ENCODE measurements at places on chromosomes 4 and X.

GRCh38 chr4:130563185-130563888 is 1467.4 kb downstream of the C4orf33 start:
- DNase-seq: no peak

- no peak for DNase-seq
Observed at GRCh38 chrX:21747558-21747957, 10.4 kb downstream of the SMPX start.

DNA sequence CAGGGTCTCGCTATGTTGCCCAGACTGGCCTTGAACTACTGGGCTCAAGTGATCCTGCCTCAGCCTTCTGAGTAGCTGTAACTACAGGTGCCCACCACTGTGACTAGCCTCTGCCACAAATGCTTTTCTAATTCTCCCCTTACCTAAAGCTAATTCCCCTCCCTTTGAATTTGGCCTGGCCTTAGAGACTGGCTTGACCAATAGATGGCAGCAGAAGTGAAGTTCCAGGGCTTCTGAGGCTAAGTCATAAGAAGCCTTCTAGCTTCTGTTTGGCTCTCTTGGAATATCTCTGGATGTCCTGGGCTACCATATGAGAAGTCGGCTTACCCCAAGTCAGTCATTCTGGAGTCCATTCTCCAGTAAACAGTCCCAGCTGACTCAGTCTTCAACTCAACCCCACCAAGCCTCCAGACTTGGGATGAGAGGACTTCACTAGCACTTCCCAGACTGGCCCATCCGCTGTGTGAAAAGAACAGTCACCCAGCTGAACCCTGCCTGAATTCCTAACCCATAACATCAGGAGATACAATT is 61.0 kb downstream of the HPRT1 start:
- DNase-seq: no peak

DNA sequence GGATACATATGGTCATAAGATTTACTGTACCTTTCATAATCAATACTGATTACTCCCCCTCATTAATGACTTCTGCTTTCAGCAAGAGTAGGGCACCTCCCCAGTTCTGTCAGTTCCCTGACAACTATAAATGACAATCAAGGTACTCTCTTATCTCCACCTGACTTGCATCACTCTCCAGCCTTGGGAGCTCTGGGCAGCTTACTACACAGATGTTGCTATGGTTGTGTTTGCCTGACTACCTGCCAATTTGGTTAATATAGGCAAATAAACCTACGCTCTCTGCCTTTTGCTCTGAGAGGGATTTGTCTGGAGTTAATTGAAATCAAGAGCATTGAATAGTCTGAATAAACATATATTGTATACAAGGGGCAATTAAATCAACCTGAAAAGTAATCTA is 22.8 kb upstream of the MAP7D3 start:
- DNase-seq: no peak

- peak; percentile 97 for DNase-seq
Observed at GRCh38 chr4:121869841-121870822, at the start of gene BBS7. BBS7 (minus strand) TSS chr4:121870474; CDS start chr4:121870313, 161 bp downstream.

DNA sequence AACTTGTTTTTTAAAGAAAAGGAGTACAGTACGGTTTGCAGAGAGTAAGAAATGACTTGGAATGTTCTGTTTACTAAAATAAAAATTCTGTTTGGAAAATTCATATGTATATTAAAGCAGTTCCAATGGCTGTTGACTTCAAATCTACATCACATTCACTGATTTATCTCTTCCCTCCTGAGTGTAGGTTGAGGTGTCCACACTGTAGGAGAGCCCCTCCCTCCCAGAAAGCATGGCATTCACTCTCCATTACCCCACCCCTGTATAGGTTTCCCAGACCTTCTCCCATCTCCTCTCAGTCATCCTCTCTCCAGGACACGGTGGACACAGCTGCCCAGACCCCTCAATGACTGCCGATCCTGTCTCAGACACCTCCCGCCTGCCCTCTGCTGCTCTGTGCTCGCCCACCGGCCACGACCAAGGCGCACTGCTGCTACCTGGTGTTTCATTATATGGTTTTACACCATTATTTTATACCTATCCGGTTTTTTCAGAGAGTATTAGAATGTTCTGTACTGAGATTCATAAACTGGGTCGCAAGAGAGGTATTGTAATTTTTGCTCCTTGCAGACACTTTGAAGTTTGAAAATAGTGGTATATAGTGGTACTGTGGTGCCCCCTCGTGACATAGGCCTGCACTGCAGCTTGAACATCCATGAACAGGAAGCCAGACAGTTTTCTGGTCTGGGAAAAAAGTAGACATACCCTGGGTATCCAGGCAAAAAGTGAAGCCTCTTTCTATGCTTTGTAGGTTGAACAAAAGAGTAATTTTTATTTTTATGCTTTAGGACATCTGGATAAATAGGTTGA is 38.8 kb upstream of the BEX4 start:
- DNase-seq: peak; percentile 41

Measured in stimulated activated CD4-positive, alpha-beta T cell treated with anti-CD3 and anti-CD28 coated beads, Interleukin-1b, Interleukin-23, amount 100 ng/mL, for 4 hours (primary cell).